ENCODE measurements at places on chromosomes 12 and 14.
A peak's percentile ranks its signal among the peaks of the same experiment; 100 is the strongest.

DNA sequence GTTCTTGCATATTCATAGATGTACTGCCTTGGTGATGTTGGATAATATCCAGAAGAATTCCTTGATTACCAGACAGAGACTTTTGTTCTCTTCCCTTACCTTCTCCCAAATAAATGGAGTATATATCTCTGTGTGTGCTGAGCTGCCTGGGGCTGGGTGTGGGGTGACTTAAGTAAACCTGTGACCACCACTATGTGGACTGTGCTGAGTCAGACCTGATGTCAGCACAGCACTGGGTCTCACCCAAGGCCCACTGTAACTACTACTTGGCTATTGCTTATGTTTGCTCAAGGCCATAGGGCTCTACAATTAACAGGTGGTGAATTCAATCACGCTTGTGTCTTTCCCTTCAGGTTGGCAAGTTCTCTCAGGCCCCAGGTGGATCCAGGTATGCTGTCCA, 145.7 kb upstream of the MDGA2 start:
- DNase-seq, result no peak

DNA sequence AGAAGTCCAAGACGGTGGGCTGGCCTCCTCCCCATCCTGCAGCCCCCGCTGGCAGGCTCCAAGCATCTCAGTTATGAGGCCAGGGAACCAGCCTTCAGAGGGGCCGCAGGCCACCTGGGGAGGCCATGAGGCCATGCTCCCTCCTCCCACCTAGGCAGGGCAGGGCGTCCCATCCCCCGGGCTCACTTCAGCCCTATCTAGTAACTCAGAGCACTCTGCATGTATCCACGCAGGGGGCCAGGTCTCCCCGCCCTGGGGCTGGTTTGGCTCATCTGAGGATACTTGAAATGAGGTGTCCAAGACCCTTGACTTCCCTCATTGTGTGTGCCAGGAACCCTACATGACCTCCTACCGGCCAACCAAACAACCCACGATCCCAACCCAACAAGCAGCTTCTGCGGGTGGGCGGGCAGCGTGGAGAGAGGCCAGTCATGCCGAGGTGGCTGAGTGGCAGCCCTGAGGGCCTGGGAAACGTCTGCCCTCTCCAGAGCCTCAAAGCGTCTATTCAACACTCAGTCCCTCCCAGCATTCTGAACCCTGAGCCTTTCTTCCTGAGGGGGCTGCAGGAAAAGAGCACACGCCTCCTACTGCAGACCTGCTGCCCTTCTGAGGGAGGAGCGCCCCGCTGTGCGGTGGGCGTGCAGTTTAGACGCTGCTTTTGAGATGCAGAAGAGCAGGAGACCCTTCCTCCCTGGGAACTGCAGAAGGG, 16.8 kb downstream of the ISCA2 start:
- no peak for DNase-seq

GRCh38 chr12:569091-569676, 94.1 kb downstream of the NINJ2 start:
- no peak for DNase-seq

DNA sequence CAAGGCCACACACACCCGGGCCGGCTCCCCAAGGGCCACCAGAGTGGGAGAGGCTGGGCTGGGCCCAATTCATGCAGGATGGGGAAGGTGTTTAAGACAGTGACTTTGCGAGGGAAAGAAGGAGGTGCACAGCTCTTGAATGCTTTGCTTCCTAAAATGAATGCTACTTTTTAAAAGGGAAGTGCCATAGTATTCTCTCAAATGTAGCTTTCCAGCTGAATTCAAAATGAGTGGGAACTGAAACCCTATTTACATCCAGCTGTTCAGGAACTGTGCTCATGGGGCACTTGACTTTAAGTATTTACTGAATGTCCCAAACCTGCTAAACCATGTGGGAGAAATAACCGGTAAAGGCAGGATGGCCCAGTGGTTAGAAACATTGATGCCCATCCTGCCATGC, 7.6 kb downstream of the ITPK1 start:
- DNase-seq, result no peak

GRCh38 chr12:102740141-102740955, 176.7 kb downstream of the PAH start:
- peak; percentile 4 for DNase-seq

All from AML-193 (cell line).